NCI-H2227 treated with DMSO at 0.1 percent for 48 hours (cell line): ENCODE measurements at places on chromosomes 1 and 21.
A peak's percentile ranks its signal among the peaks of the same experiment; 100 is the strongest.

DNA sequence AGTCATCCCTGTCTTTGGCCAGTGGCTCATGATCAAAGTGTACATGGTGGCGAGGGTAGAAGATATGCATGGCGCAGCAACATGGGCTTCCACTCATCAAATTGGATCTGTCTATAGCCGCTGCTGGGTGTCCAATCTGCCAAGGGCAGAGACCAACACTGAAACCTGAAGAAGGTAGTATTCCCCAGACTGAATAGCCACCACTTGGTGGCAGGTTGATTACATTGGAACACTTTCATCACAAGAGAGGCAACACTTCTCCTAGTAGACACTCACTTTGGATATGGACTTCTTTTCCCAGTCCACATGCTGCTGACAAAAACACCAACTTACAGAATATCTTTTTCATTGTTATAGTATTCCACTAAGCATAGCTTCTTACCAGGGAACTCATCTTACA, 22.4 kb upstream of the PPM1J start:
- DNase-seq = no peak

GRCh38 chr1:168582688-168583336, 6.4 kb downstream of the XCL1 start:
- no peak for DNase-seq

DNA sequence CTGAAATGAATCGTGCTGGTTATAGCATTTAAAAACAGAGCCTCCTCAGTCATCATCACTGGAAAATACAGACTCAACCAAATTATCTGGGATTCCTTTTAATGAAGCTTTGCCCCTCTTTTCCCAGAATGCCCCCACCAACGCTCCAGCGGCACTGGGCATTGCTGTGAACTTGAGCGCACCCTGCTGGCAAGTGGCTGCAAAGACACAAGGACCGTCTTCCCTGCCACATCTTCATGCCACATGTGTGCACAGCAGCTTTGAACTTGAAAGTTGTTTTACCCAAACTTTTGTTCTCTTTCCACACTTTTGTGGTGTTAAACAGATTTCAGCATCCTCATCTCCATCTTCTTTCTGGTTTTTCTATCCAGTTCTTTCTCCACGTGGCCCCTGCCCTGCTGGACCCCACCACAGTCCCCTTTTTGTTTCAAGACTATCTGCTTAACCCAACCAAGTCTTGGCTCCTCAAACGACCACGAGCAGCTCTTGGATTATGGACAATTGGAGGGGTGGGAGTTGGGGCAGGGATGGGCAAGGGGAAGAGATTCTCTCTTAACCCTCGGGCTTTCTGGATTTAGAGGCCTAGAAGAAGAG, 12.8 kb upstream of the LMX1A start:
- DNase-seq = peak; percentile 44

DNA sequence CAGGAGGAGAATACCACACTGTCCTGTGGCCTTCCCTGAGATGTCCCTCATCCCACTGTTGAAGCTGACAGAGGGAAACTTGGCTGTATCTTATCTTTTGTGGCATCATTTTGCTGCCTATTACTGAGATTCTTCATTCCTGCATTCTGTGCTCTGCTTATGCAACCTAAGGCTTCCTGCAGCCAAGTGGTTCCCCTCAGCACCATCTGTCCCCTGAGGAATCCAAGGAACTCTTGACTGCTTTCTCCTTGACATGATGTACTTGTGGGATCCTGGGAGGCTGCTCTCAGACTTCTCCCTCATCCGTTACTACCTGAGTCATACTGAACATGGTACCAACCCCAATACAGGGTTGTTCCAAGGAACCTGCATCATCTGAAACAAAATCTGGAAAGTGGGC, 21.1 kb upstream of the RIMKLA start:
- DNase-seq = no peak

- no peak for DNase-seq
Observed at GRCh38 chr1:61980561-61980960, 214.1 kb upstream of the L1TD1 start.

DNA sequence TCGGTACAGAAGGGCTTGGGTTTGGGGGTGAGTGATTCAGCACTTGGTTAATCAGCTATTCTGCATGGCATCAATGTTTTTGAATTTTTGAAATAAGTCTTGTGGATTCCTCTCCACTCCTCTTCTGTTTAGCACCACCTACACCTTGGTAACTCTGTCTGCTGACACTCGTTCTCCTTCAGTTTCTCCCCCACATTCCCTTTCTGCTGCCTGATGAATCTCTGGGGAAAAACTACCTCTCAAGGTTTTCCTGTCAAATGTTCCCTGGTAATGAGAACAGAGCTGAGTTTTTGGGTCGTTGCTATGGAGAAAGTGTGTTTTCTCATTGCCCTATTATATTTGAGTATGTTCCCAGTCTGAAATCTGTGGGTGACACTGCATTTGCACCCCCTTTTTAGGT, 108.2 kb downstream of the GABPA start:
- no peak for DNase-seq

GRCh38 chr1:204896787-204897469, 26.3 kb downstream of the NFASC start:
- DNase-seq = no peak

DNA sequence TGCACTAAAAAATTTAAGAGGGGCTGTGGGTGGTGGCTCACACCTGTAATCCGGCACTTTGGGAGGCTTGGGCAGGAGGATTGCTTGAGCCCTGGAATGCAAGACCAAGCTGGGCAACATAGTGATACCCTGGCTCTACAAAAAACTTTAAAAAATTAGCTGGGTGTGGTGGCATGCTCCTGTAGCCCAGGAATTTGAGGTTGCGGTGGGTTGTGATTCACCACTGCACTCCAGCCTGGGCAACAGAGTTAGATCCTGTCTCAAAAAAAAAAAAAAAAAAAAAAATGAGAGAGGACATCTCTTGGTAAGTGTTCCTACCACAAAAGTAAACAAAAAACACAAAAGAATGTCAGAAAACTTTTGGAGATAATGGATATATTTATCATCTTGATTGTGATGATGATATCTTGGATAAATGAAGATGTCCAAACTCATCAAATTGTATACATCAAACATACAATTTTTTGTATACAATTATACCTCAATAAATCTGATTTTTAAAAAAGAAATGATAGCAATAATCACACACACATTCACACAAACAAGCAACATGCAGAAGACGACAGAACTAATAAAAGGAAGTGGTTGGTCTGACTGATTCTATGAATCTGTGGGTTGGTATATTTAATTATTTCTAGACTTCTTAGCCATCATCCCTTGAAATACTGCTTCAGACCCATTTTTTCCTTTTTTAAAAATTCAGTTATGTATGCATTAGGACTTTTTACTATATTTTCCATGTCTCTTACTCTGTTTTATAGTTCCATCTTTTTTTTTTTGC, 465.9 kb downstream of the PLA2G4A start:
- no peak for DNase-seq

DNA sequence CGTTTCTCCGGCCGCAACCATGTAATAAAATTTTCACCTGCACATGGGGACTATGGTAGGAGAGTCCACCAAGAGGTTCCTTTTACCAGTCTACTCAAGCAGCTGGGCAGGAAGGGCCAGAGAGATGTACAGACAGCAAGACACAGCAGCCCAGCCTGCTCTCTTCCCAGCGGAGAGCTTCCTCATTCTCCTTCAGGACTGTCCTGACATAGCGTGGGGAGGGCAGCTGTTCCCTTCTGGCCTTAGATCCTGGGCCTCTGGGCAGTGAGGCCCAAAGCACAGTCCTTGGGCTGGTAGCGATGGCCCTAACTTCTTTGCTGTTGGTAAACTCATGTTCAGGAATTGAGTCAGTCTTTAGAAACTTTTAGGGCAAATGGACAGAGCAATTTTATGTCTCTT, 89.1 kb downstream of the BCAR3 start:
- no peak for DNase-seq

DNA sequence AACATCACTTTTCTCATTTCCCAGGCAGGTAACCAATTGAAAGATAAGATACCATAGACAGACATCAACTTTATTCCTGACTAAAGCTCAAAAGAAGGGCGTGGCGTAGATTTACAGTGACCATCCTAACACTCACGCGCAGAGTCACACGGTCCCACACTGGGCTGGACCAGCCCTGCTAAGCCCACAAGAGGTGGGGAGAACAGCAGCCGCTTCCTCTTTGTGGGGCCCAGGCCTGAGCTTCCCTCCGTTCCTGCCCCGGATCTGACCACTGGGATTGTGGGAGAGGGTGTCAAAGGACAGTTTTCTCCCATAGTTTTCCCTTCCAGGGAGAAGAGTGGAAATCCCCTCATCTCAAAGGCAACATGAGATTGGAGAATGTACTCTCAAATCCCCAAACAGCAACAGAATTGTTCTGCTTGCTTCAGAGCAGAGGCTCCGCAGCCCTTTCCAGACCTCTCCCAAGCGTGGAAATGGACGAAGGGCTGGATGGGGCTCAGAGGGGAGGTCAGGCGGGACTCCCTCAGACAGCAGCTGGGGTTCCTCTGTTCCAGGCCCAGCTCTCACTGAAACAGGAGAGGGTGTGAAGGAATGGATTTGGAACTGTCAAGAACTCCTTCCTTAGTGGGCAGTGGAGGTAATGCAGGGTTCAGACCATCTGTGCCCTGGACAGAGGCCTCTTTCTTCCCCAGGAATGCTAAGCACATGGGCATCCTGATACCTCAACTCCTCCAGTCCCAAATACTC, 33.7 kb downstream of the L1TD1 start:
- no peak for DNase-seq

- DNase-seq = no peak
Observed at GRCh38 chr21:35005077-35005476, 44.0 kb downstream of the RUNX1 start.
